Activated CD8-positive, alpha-beta T cell treated with anti-CD3 and anti-CD28 coated beads for 36 hours (primary cell): ENCODE measurements at places on chromosomes 1 and 21. TPM values are rescaled to one million over a fixed set of nuclear protein-coding genes. Genes with fewer than 3 reads are reported as not detected.

Gene OLFML2B
- not detected for total RNA-seq

Gene SIM2
- total RNA-seq: not detected

Gene AKR7A3
- total RNA-seq: 0.54 TPM

Gene VAV3
- 5.3 TPM for total RNA-seq

Gene ABCA4
- not detected for total RNA-seq

Gene SPRR3
- total RNA-seq: not detected

Gene RPRD2
- 19.4 TPM for total RNA-seq

Gene OR10Z1
- total RNA-seq: not detected

Gene CD5L
- total RNA-seq: not detected
